ENCODE measurements at places on chromosomes 12 and 14.

DNA sequence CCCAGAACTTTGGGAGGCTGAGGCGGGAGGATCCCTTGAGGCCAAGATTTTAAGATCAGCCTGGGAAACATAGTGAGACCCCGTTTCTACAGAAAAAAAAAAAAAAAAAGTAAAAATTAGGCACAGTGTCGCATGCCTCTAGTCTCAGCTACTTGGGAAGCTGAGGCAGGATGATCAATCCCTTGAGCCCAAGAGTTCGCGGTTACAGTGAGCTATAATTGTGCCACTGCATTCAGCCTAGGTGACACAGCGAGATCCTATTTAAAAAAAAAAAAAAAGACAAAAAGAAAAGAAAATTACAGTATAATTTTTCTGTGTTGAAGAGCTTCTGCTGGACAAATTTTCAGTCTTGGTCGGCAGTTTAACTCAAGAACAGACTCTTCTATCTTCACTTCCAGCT lies 133.9 kb upstream of the FGD4 start:
- no peak for DNase-seq

DNA sequence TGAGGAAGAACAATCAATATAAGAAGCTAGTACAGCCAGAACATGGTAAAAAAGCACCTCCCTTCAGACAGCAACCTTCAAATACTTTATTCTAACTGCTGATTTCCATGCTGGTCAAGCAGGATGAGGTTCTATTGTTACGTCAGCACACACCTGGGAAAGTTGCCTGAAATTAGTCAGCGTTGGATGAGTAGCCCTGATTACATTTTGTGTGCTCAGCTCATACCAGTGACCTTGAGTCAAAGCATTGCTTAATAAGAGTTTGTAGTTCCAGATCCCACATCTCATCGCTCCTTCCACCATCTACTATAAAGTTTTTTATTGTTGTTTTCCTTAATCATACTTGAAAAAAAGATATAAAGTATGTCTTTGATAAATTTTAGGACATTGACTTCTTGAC lies 361.5 kb downstream of the EGLN3 start:
- no peak for DNase-seq

DNA sequence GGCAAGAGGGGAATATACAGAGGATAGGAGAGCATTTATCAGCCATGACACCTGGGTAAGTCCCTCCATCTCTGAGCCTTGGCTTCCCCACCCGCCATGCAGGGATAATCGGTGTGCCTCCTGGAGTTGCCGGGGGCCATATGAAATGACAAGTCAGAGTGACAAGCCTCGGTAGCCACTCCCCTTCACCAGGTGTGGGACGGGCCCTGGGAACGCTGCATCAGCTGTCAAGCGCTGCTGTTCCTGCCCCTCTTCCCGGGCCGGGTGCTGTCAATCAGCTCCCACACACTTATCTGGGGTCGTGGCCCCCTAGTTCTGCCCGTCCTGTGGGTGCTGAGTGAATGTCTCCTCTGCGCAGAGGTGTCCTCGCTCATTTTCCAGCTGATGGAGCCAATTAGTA lies 57.2 kb downstream of the MVK start:
- no peak for DNase-seq

GRCh38 chr12:83630526-83630925 lies 943.8 kb downstream of the TMTC2 start:
- DNase-seq = no peak

DNA sequence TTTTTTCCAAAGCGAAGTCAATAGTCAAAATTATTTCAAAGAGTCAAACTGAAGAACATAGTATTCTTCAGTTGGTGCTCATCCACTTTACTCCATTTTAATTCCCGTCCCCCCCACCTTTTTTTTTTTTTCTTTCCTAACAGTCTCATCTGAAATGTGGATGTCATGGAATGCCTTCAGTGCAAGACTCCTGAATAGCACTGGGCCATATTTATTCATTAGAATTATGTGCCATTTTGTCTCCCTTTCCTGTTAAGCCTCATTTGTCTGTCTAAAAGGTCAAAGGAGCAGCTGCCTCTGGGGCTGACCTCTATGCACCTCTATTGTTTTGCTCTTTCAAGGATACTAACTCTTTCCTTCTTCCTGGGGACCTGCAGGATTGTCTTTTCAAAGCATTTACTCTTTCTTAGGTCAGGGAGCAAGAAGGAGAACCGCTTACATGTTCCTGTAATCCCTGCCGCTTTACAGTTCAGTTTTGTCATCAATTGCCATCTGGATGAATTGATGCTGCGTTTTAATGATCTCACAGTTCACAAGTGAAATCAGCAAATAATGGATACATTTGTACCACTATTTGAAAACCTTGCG lies 310.6 kb downstream of the NPAS3 start:
- DNase-seq = no peak
